ENCODE measurements at places on chromosomes 4 and X.

GRCh38 chr4:134888156-134888555 lies 686.6 kb upstream of the PABPC4L start:
- no peak for DNase-seq

- DNase-seq, result no peak
Observed at GRCh38 chr4:113908829-113909228, 70.6 kb downstream of the ARSJ start.

GRCh38 chrX:144075432-144075831 lies 191.6 kb downstream of the UBE2NL start:
- no peak for DNase-seq

- DNase-seq, result no peak
Observed at GRCh38 chr4:184655889-184656869, 6.6 kb downstream of the PRIMPOL start.

GRCh38 chr4:139015948-139016471 lies 429 bp downstream of the NOCT start:
- no peak for DNase-seq

DNA sequence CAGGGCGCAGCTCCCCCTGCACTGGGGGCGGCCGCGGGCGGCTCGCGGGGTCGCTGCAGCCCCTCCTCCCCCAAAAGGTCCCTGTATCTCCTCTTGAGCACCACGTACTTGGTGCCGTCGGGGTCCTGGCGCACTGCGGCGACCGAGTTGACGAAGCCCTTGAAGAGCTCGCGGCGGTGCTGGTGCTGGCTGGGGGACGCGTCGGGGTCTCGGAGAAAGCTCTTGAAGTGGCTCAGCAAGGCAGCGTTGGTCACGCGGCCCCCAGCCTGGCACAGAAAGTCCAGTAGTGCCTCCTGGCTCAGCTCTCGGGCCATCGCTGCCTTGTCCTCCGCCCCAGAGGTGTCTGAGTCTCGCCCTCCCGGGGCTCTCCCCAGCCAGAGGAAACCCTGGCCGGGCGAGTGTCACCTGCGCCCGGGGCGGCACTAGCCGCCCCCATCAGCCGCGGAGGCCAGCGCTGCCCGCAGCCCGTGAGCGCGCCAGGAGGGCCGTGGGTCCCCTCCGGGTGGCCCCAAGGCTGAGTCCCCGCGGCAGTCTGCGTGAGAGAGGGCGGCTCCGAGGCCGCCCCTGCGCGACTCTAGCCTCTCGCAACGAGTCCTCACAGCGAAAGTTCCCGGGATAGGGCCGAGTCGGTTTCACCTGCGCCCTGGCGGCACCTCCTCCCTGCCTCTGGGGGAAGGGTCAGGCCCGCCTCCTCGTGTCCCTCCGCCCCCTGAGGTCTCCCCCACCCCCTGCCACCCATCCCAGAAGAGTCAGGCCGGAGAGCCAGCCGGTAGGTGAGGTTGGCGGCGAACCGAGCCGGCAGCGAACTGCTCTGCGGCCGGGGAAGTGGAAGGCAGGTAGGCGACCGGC lies at the start of gene SOWAHB:
TSS of gene SOWAHB (minus strand) at position 609 of the 849 bp plus-strand sequence. CDS start at position 314, 295 bp downstream.
- no peak for DNase-seq

GRCh38 chrX:47831788-47832187 lies 4.9 kb upstream of the ZNF81 start:
- no peak for DNase-seq

GRCh38 chrX:118976599-118977340 lies 2.4 kb downstream of the LONRF3 start:
- DNase-seq, result peak; percentile 35

DNA sequence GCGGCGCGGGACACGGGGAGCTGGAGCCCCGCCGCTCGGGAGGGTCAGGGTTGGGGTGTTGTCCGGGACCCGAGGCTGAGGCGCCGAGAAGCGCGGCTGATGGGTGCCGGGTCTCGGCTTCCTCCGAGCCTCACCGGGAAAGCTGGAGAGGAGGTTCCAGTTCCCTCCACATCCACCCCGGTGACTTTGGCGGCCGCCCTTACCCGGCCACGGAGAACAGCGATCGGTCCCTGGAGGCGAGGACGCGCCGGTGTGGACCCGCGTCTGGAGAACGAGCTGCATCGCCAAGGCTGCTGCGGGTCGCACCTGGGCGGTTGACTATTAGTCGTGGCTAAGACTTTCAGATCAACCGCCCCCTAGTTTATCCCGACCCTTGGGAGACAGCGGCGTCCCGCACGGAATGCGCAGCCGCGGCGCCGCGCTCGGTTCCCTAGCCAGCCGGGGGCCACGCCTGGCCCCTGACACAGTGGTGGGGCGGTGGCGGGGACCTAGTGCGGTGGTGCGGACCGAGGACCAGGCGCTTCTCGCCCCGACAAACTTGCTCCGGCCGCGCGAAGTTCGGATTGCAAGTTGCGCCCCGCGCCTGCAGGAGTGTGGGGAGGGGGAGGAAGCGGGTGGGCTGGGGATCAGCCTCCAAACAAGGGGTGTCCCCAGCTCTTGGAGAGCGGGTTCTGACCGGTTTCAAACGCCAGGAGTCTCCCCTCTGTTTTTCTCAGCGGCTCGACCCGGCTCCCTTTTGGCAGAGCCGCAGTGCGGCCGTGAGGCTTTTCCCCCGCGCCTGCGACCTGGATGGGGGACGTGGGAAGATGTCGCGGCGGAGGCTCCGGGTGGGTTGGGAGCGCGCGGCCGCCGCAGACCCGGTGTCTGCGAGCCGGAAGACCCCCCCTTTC lies 568 bp downstream of the FHDC1 start:
- DNase-seq, result peak; percentile 53

DNA sequence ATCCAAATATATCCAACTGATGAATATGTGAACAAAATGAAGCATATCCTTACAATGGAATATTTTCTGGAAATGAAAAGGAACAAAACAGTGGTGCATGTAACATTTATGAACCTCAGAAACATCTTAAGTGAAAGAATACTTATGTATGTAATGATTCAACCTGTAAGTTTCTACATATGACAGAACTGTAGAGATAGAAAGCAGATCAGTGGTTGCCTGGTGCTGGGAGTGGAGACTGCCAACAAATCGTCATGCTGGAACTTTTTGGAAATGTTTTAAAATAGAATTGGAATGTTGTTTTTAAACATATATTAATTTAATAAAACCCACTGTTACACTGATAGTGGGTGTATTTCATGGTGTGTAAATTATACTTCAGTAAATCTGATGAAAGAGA lies 667.5 kb downstream of the RAPGEF2 start:
- DNase-seq, result no peak

DNA sequence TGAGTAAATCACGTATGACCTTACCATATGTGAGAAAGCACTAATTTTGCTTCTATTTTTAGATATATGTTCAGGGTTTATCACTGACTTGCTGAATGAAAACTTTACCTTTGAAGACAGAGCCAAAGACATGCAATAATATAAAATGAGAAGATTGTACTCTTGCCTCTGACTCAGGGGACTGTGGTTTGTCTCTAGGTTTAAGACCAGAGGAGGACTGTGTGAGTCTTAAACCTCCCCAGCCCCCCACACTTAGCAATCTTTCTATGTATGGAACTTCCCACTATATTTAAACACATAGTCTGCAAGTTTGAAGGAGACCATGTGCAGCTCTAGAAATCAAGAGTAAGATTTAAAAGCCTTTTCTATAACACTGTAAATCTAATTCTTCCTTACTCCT lies 368.7 kb upstream of the FAM241A start:
- no peak for DNase-seq

- DNase-seq, result no peak
Observed at GRCh38 chr4:71303850-71304249, 35.0 kb upstream of the SLC4A4 start.

- peak; percentile 7 for DNase-seq
Observed at GRCh38 chrX:69618803-69619202, 2.9 kb downstream of the EDA start.

GRCh38 chr4:159390648-159391047 lies 287.8 kb downstream of the RAPGEF2 start:
- no peak for DNase-seq

DNA sequence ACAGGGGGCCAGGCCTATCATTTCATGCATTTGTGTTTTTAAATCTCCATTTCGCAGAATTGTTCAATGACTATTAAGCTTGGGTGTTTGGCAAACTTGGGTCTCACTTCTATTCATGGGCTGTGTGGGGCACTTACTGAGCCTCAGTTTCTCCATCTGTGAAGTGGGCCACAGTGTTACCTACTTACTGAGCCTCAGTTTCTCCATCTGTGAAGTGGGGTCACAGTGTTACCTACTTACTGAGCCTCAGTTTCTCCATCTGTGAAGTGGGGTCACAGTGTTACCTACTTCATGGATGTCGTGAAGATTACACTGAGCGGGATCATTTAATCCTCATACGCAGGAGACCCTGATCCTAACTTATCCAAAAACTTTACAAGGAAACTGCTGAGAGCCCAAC lies 115.1 kb upstream of the STX18 start:
- DNase-seq, result no peak

- DNase-seq, result no peak
Observed at GRCh38 chr4:143089291-143089690, 95.4 kb upstream of the USP38 start.

DNA sequence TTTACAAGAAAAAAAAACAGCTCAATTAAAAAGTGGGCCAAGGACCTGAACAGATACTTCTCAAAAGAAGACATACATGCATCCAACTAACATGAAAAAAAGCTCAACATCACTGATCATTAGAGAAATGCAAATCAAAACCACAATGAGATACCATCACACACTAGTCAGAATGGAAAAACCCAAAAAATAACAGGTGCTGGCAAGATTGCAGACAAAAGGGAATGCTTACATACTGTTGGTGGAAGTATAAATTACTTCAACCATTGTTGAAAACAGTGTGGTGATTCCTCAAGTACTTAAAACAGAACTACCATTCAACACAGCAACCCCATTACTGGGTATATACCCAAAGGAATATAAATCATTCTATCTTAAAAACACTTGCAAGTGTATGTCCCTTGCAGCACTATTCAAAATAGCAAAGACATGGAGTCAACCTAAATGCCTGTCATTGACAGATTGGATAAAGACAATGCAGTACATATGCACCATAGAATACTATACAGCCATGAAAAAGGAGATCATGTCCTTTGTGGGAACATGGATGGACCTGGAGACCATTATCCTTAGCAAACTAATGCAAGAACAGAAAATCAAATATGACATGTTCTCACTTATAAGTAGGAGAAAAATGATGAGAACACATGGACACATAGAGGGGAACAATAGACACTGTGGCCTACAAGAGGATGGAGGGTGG lies 97.6 kb downstream of the RAB28 start:
- DNase-seq, result no peak

- no peak for DNase-seq
Observed at GRCh38 chr4:153603835-153604234, 80.2 kb upstream of the TLR2 start.

DNA sequence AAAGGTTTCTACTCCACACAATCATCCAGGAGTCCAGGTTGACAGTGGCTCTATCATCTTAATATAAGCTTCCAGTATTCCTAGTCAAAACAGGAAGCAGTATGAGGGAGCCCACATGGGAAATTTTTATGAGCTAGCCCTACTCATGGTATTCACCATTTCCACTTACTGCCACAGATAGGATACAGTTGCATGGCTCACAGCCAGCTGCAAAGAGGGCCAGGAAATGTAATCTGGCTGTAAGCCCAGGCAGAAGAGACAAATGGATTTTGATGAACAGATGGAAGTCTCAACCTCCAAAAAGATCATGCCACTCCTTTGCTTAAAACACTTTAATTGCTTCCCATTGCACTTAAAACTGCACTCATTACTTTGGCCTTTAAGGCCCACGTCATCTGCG lies 150.6 kb downstream of the ADAMTS3 start:
- DNase-seq, result no peak

- no peak for DNase-seq
Observed at GRCh38 chrX:128425546-128425945, 373.3 kb upstream of the ACTRT1 start.

- DNase-seq, result no peak
Observed at GRCh38 chr4:178080312-178080711, 638.1 kb upstream of the AGA start.

DNA sequence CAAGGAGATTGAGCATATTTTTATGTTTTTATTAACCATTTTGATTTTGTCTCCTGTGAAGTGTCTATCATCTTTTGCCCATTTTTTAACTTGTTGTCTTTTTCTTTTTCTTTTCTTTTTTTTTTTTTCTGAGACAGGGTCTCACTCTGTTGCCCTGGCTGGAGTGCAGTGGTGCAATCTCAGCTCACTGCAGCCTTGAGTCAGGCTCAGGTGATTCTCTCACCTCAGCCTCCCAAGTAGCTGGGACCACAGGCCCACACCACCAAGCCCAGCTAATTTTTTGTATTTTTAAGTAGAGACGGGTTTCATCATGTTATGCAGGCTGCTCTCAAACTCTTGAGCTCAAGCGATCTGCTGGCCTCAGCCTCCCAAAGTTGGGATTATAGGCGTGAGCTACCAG lies 4.6 kb upstream of the ADD1 start:
- DNase-seq, result no peak

DNA sequence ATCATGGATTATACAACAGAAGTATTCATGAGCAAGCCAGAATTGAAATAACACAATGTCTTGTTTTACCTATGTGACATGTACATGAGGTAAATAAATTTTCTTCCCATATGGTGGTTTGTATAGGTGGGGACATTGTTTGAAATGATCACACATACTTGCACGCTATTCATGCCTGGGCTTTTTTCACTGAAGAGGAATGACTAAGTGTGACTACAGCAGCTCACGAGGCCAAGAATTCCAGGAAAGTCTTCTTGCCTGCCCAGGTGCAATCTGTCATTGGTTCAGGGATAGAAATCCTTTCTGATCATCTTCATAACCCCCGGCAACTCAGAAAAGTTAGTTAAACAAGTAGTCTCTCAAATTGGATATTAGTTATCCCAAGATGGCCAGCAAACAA lies 36.3 kb upstream of the AREG start:
- DNase-seq, result no peak

Measured in frontal cortex (tissue), 4 donors.